GM13976 (cell line): ENCODE measurements at places on chromosomes 7 and 10.

DNA sequence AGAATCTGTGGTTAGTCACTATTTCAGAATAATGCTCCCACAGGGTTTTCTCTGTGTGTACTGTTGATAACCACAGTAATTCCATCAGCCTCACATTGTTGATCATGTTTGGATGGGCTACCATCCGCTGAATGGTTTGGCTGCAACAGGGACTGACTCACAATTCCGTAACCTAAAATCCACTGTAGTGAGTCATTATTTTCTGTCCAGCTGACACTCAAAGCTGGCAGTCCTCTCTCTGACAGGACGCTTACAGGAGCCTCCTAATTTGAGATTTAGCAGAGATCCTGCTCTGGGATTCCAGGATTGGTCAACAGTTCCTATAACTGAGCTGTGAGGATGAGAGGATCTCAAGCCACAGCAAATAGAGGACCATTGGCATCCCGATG is 32.7 kb downstream of the VWA2 start:
- DNase-seq = no peak

- DNase-seq = no peak
Measured at GRCh38 chr7:158286210-158286609, 301.4 kb downstream of the PTPRN2 start.

DNA sequence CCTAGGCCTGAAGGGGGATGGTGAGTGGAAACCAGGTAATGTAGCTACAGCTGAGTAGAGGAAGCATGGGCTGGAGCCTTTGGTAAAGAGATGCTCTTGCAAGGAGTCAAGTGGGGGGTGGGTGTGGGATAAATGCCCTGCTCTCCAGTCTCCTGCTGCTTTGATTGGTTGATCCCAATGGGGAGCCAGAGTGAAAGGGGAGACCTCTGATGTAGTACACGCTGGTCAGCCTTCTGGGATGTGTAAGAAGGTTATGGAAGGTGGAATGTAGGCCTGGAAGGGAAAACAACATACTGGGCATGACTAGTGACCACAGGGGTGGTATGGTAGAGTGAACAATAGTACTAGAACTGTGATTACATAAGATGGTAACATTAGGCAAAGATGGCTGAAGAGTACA is 44.3 kb downstream of the TET1 start:
- DNase-seq = no peak

GRCh38 chr10:129032372-129033313 is 434.4 kb upstream of the MGMT start:
- no peak for DNase-seq

GRCh38 chr7:137916564-137916963 is 69.8 kb upstream of the DGKI start:
- DNase-seq = no peak

DNA sequence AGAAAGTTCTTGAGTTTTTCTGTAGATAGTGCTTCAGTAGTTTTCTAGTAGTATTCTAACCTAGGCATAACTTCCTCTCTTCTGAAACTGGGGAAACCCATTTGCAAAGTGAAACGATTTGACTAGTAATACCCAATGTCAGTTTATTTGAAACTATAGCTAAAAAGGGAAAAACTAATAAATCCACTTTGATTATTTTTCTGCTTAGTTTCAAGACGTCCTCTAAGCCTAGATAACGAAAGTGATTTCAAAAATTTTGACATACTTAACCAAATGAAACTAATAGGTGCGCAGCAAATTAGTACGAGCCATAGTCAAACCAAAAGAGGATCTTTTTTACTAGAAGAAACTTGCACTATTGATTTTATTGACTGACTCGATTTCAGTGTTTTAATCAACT is 9.8 kb upstream of the SP8 start:
- no peak for DNase-seq

DNA sequence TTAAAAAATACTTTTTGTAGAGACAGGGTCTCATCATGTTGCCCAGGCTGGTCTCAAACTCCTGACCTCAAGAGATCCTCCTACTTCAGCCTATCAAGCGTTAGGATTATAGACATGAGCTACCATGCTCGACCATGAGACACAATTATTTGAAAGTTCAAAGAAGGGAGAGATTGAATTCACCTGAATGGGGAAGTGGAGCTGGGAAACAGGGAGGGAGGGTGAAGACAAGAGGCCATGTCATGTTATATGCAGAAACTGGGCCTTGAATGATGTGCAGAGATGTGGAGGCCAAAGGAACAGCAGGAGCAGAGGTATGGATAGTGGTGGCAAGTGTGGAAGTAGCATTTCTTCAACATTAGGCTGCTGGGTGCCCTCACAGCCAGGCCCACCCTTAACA is 18.7 kb upstream of the CYCS start:
- DNase-seq = no peak

- no peak for DNase-seq
Measured at GRCh38 chr10:70283445-70284399, at the start of gene NPFFR1. NPFFR1 (minus strand) TSS chr10:70284004; CDS start chr10:70283676, 328 bp downstream.

DNA sequence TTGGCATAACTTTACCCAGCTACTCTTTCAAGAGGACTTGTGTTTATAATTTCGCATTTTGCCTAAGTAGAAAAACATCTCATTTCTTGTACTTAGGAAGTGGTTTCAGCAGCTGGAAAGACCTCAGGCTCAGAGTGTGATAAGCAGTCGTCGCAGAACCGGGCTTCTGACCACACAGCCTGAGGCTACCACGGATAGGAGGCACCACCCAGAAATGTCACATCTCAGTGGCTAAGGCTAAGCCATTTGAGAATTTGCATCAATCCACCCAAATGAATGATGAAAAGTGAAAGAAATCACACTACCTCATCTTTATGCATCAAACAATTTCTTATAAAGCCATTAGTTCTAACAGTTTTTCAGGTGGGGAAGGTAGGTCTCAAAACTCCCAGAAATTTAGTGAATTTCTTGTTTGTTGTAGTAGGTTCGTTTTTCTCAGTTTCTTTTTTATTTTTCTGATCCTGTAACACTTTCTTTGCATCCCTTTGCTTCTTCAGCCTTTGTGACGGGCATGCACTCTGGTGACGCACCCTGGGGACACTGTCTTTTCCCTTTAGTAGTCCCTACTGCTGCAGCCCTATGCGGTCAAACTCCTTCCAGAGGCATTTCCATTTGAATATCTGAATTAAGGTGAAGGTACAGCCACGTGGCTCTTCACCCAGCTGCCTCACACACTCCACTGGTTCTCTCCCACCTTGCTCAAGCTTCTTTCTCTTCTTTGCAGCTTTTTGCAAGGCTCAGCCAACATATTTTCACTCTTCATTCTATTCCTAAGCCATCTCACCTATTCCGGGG is 68.5 kb downstream of the MAP3K8 start:
- DNase-seq = peak; percentile 47

DNA sequence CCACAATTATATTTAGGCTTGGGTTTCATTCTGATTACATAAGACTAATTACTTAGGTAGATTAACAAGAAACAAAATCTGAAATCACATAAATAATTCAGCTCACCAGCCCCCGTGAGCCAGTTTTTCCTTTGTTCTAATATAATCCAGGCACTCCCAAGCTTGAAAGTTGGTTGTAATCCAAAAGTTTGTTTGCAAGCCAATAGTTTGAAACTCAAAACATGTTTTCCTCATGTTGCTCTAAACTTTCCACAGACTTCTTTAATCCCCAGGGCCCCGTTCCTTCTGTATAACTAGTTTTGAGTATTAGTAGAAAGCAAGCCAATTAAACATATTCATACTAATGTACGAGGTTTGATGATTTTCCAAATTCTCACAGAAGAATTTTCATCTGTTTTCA is 56.1 kb downstream of the SP8 start:
- DNase-seq = no peak
